Activated T-helper 9 cell treated with anti-CD3 and anti-CD28 coated beads, Interleukin-2, amount 50 U/mL, for 16 hours (primary cell): ENCODE measurements at places on chromosomes 1 and 21.

GRCh38 chr21:41828884-41829360, 50.2 kb downstream of the PRDM15 start:
- DNase-seq, result no peak

DNA sequence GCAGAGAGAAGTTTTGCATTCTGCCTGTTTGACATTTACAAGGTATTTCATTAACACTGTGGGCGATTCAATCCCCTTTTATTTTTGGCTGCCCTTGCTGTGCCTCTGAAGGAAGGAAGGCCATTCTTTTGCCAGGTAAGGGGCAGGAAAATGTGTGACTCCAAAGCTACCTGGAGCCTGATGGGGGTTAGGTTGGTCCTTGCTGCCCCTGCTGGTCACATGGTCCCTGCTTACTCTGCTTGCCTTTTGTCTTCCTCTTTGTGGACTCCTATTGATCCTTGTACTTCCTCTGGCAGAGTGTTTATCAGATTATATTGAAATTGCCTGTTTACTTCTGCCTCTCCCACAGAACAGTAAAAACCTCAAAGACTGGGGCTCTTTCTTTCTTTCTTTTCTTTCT, 65.7 kb downstream of the ST6GALNAC3 start:
- no peak for DNase-seq

DNA sequence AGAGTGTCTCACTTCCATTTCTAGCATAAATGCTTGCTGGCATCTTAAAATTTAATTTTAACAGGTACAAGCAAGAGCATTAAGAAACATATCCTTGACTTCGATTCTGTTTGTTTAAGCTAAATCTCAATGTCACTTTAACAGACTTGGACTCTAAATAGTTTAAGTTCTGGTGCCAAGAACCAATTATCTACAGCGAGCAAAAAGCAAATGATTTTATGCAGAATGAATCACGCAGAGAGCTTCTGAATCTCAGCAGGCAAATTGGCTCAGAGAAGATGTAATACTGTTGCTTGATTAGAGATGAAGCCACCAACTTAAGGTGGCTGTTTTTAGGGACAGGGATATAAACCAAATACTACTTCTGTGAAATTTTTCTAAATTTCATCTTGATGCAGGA, 117.0 kb upstream of the PLD5 start:
- no peak for DNase-seq

GRCh38 chr1:180691322-180691913, 59.6 kb downstream of the XPR1 start:
- DNase-seq, result no peak

DNA sequence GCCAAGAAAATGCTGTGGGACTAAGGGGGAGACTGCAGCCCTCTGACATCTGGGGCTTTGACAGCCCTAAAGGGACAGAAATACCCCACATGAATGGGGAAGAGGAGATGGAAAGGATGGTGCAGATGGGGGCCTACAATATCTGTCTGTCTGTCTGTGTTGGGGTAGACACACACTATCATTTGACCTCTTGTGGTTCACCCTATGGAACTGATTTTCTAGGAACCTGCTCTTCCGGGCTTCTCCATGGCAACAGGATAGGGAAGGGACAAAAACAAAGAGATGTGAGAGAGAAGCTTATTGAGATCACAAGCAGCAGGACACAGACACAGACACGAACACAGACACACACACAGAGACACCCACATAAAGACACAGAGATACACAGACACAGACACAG, 17.1 kb downstream of the KIF21B start:
- DNase-seq, result no peak

GRCh38 chr1:219988387-219988786, 57.9 kb downstream of the EPRS1 start:
- no peak for DNase-seq

GRCh38 chr1:170908942-170909341, 26.4 kb upstream of the MROH9 start:
- DNase-seq, result no peak

DNA sequence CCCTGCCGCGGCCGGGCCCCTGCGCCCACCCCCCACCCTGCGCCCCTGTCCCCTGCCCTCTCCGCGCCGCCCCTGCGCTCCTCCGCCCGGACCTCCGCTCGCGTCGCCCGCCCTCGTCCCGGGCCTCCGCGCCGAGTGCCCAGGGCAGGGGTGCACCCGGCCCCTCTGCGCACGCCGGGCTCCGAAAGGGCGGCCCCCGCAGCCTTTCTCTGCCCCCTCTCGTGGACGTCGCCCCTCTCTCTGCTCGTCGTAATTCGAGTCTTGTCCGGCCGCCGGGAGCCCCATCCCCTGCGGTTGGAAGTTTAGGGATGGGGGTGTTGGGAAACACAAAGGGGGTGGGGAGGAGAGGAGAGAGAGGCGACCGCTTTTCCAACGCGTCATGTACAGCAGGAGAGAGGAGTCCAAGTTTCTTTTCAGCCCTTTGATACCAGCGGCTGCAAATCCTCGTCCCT, 407 bp downstream of the GALNT2 start:
- DNase-seq, result peak; percentile 6

DNA sequence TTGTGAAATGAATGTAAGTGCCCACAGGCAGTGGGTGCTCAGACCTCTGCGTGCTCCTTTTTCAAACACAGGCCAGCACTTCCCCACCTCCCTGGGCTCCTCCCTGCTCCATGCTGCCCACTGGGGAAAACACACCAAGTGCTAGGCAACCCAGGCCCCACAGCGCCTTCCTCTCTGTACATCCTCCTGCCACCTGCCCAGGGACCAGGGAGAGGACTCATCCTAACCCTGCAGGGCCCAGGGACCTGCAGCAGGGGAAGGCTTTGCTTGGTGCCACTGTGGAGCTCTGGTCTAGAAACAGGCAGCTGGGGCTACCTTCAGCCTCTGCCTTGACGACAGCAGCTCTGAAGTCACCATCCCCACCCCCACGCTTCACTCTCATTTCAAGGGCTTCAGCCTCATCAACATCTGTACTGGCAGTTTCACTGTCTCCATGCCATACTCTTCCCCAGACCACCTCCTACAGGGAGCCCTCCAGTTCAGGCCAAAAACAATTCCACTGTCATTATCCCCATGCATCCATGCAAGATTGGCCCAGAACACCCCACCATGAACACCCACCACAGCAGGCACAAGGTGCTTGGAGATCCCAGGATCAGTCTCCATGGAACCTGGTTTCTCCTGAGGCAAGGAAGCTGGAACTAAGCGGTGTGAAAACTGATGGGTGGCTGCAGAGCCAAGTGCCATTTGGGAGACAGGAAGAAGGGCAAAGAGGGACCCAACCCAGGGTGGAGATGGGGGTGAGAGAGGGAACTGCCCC, 1.1 kb downstream of the IGSF8 start:
- DNase-seq, result no peak

DNA sequence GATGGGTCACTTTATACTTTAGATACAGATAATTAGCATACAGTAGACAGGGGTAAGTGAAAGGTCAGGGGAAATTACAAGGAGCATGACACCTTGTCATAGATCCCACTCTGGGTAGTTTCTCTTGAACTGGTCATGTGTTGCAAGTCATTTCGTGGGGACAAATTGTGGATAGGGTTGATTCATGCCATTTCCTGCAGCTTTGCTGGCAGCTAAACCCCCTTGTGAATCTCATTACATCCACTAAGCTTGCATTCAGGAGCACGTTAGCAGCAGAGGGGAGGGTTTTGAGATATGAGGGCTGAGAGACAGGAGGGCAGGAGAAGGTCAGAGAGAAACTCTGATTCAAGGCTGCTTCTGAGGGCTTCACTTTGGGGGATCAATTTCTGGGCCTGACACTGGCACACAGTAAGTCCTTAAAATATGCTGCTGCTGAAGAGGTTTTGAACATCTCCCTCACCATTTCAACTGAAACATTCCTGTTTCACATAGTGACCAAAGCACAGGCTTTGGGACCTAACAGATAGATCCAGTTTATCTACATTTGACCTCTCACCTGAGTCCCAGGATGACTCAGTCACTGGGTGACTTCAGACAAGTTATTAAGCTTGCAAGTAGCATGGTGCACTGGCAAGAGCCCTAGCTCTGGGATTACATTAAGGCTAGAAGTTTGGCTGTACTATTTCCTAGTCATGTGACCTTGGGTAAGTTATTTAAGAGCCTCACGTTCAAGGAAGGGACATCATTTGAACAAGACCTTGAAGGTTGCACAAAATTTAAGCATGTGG, 206.0 kb upstream of the USP24 start:
- no peak for DNase-seq

DNA sequence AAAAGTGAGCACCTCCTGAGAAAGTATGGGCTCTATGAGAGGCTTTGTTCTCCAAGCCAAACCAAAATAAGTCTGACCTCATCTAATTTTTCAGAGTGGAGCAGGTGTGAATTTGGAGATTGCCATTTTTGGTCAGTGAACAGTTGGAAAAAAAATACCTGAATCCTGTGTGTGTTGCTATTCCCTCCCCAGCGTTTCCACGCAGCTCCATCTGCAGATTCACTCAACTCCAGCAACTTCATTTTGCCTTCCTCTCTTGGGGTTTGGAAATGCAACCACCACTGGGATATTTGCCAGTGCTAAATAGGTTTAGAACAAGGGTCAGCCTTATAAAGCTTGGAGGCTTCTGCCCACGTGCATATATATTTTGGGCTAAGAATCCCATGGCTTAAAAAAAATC, 11.2 kb downstream of the CASQ2 start:
- no peak for DNase-seq

- no peak for DNase-seq
Observed at GRCh38 chr1:171081314-171081753, 9.4 kb upstream of the FMO3 start.

- no peak for DNase-seq
Observed at GRCh38 chr21:21236996-21237395, 238.8 kb downstream of the NCAM2 start.

DNA sequence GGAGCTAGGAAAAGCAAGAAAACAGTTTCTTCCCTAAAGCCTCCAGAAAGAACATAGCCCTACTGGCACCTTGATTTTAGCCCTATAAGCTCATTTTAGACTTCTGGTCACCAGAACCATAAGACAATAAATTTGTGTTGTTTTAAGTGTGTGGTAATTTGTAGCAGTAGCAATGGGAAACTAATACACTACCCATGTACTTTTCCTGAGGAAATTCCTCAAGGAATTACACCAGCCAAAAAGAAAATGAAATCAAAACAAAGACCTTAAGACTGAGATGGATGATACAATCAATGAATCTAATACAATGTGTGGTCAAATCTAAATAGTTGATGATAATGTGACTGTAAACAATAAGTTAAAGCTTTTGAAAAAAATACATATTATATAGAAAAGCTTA, 11.8 kb downstream of the VAMP4 start:
- no peak for DNase-seq

GRCh38 chr1:167927046-167927754, 9.3 kb upstream of the DCAF6 start:
- DNase-seq, result no peak

DNA sequence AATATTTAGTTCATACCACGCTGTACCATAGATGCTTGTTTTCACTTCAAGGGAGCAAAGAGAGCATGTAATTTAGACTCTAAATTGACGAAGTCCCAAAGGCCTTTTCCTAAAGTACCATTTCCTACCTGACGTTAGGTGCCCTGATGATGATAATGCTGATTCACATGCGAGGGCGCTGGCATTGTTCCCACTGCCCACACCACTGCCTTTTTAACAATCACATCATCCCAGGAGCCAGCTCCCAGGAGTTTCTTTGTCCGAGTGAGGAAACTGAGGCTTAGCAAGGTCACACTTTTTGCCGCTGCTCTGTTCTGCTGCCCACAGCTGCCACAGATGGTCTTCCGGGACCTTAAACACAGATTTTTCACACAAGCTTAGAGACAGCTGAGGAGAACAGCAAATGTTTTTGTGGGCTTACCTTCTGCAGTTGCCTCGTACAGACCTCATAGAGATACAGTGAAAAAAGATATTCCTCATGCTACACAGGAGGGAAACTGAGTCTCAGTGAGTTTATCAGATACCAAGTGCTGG, 69.4 kb downstream of the EVA1C start:
- no peak for DNase-seq

DNA sequence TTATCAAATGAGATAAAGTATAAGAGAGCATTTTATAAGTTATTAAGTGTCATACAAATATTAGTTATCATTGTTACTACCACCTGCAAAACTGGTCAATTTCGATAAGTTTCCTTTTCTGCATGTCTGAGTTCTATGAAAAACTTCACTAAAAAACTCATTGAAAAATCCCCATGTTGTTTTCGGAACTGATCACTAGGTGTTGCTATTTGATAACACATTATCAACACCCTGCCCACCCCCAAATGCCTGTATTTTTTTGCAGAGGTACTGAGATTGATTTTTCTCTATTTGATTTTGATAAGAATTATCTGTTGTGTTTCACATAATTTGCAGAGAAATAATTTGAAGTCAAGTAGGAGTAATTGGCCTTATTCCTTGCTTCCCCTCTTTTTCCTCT, 22.1 kb upstream of the DISP1 start:
- DNase-seq, result no peak

DNA sequence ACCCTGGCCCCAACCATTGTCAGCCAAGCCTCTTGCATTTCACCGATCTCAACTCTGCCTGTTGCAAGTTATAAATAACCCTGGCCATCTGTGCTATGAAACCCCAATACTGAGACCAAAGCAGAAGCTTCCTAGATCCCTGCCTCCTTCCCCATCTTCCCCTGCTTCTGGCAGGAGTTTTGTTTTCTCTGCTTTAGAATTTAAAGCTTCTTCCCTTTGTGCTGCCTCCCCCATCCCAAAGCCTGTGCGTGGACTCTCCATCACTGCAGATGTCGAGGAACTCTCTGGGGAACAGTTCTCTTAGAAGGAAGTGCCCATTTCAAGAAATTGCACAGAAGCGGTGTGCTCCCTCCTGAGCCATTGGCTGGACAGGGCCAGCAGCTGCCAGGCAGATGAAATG, 17.4 kb upstream of the MYOG start:
- DNase-seq, result no peak

GRCh38 chr1:152640351-152640750, 17.4 kb upstream of the LCE3A start:
- DNase-seq, result no peak

DNA sequence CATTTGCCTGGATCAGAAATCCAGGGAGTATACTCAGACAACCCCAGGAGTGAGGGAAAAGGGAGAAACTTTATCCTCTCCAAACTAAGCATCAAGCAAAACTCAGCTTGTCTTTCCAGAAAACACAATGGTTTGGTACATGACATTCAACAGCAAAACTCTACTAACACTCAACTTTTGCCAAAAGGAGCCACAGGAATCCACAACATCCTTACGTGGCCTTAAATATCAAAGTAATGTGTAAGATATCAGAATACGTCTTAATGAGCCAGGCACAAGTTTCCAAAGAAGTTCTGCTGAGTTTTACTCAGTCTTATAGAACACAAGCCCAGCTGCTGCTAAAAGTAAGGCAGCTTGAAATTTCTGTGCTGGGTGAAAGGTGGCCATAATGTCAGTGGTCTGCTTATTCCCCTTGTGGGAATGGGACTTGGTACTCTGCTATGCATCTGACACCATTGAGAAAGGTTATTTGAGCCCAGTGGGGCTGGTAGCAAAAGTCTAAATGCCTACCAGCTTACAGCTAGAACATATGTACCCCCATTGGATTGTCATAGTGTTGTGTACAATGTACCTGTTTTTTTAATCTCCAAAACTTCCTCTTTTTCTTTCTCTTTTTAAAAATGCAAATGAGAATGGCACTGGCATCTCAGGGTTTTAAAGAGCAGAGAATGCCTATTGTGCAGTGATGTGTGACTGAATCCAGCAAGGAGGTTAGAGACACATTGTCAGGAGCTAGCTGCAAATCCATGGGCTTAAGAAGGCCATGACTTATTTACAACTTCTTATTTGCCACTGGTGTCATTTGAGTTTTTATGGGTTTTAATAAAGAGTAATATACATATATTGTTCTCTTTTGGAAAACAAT, 62.0 kb upstream of the ST6GALNAC3 start:
- DNase-seq, result no peak

GRCh38 chr1:215393476-215393875, 173.6 kb upstream of the KCTD3 start:
- DNase-seq, result no peak

GRCh38 chr1:26160527-26161414, 1.9 kb downstream of the FAM110D start:
- no peak for DNase-seq
